Stimulated activated CD4-positive, alpha-beta T cell treated with anti-CD3 and anti-CD28 coated beads, TNF-alpha, amount 100 ng/mL, for 4 hours (primary cell): ENCODE measurements at places on chromosomes 11 and 22.

DNA sequence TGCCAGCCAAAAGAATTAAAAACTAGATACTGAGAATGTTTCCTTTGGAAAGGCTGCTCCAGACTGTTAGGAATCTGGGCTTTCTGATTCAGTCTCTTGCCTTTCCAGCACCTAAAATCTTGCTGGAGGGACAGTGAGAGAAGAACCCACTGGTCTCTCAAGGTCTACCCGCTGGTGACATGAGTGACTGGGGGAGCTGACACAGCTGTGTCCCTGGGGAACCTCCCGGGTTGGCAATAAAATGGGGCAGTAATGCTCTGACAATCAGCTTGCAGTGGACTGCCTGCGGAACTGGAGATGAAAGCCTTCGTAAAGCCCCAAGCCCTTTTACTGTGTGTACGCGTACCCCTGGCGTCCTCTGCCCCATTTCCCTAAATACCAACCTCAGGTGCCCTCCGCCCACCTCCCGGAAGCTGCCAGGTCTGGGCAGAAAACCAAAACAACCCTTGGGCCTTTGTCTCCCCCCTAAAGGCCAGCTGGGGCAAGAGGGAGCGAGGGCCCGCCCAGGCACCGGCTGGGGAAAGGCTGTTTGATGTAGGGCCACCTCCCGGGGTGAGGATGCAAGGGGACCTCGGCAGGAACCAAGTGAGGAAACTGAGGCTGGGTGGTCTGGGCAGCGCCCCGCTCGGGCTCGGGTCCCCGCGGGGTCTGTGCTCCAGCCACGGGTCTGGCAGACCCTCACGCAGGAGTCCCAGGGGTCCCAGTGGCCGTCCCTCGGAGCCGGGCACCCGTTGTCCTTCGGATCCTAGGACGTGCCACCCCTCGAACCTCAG is 741 bp downstream of the CARS1 start:
- no peak for DNase-seq

DNA sequence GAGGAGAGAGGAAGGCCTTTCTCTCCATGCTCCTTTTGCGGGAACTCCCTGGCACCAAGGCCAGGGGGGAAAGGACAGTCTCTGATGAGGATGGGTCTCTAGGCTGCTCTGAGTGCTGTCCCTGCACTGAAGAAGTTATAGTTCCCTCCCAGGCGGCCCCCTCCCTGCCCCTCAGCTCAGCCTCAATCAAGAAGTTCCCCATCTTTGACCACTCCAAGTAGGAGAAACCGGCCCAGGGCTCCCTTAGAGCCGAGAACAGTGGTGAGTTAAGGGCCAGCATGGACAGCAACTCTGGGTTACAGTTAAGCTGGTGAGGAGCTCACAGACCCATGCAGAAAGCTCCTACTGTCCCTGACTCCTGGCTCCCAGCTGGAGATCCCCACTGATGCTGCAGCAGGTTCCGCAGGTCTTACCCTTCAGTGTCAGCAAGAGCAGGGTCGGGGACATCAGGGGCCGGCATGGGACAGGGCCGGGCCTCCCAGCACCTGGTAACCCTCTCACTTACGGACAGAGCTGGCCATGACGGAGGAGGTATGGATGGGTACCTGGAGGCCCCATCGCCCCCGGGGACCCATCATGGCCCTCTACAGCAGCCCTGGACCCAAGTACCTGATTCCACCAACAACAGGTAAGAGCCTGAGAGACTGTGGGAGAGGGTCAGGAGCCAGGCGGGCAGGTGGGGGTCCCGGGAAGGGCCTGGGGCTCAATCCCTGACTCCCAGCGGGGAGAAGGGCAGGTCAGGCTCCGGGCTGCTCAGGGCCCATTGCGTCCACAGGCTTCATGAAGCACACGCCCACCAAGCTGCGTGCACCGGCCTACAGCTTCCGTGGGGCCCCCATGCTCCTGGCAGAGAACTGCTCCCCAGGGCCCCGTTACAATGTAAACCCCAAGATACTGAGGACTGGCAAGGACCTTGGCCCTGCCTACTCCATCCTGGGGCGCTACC is 4.2 kb downstream of the SCGB1C1 start:
- no peak for DNase-seq

- no peak for DNase-seq
These were observed 30.7 kb downstream of the SLC22A25 start for GRCh38 chr11:63212742-63213141.

- DNase-seq: no peak
These were observed 237.4 kb downstream of the TMEM135 start for GRCh38 chr11:87275176-87275575.

DNA sequence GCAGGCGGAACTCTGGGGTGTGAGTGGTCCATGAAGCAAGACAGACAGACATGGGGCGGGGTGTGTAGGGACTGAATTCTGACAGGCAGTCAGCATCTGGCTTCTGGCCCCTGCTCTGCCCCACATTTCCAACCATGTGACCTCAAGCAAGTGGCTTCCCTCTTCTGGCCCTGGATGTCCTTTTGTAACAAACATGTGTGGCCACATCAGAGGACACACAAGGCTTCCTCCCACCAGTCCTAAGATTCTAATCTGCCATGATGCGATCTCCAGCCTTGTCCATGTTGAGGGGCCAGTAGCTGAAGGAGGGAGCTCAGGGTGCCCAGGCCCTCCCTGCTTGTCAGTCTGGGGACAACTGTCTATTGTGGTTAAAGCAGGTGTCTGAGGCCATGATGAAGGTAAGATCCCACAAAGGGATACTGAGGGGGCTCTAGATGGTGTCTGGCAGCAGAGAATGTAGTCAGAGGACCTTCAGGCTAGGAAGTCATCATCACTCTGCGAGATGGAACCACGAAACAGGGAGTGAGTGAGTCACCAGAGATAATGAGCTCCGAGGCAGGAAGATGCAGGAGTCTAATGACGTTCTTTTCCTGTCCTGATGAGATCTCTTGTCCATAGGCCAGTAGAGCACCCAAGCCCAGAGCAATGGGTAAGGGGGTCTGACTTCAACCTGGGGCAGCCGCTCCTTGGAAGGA is 27.4 kb downstream of the DRD2 start:
- no peak for DNase-seq
